Esophagus squamous epithelium (tissue), 5 donors: ENCODE measurements at places on chromosomes 16 and 17.

DNA sequence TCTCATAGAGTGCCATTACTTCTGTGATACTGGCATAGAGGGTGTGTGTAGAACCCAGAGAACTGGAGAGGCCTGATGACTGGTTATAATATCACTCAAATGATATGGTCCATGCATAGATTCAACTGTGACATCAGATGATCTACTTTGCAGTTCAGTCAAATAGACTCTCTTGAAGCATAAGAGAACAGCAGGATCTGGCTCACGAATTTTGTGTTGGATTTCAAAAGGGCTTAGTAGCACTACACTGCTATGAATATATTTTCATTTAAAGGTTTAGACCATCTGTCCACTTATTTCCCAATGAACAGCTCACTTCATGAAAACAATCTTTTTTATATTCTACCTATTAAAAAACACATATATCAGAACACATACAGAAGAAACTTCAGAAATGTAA lies 119.7 kb downstream of the KIF2B start:
- DNase-seq, result no peak

DNA sequence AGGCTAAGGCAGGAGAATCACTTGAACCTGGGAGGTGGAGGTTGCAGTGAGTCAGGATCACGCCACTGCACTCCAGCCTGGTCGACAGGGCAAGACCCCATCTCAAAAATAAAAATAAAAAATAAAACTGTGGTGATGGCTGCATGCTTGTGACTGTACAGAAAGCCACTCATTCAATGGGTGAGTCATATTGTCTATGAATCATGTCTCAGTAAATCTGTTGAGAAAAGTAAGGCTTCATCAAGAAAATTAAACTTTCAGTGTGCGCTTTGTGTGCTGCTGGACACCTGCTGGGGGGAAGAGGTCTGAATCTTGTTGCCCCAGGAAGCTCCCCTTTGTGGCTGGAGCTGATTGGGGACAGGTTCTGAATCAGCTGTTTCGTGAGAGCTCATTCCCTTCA lies 11.3 kb downstream of the NUBP1 start:
- no peak for DNase-seq

- DNase-seq, result no peak
Measured at GRCh38 chr17:79742951-79743476, 12.3 kb downstream of the ENPP7 start.

GRCh38 chr16:28915181-28915580 lies 9.9 kb downstream of the RABEP2 start:
- DNase-seq, result no peak

DNA sequence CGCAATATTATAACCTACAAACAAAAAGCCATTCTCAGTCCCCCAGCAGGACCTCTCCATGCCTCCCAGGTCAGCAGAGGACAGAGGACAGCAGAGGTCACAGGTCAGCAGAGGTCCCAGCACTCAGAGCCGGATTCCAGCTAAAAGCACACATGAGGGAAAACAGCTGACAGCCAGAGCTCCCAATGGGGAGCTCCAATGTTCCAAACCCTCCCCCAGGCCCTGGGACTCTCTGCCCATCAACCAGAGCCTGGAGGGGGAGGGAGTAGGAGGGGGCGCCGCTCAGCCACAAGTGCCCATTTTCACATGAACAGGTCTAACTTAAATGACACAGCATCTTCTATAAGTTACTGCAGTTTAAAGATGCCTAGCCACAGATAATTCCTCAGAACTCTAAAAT lies 77.5 kb downstream of the ANKRD11 start:
- DNase-seq, result no peak
